GM04504 (cell line): ENCODE measurements at places on chromosomes 1 and 21.

- DNase-seq: no peak
These were observed 36.1 kb upstream of the PLPPR4 start for GRCh38 chr1:99228153-99228552.

DNA sequence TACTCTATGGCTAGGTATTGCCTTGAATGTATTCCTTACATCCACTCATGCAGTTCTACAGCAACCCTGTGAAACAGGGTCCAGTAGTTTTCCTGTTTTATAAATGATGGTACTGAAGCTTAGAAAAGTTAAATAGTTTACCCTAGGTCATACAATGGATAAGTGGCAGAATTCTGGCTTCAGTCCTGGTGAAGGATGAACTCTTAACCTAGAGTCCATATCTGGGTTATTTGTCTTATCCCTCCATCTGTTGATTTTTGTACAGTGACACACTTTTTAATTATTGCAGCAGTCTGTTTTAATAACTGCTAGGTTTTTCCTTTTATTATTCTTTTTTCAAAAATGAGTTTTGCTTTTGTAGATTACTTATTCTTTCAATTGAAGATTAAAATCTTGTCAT is 263.9 kb downstream of the DNM3 start:
- no peak for DNase-seq

GRCh38 chr1:170711682-170712081 is 47.8 kb downstream of the PRRX1 start:
- no peak for DNase-seq

DNA sequence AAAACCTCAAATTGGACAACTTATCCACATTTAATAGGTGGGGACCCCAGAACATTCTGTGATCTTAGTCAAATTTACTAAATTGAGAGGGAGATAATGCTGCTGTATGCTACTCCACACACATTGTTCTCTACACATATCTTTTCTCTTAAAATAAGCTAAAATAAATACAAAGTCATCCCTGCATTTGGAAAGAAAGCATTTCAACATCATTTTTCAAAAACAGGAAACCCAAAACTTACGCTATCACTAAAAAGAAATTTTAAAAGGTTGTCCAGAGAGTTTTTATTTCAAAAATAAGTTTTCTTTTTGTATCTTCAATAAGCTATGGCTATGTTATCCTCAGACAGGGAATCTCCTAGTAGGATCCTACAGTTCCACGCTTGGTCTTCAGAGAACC is 19.5 kb upstream of the OR6N2 start:
- DNase-seq: no peak

- peak; percentile 18 for DNase-seq
These were observed 171.9 kb upstream of the NR5A2 start for GRCh38 chr1:199855580-199855979.

DNA sequence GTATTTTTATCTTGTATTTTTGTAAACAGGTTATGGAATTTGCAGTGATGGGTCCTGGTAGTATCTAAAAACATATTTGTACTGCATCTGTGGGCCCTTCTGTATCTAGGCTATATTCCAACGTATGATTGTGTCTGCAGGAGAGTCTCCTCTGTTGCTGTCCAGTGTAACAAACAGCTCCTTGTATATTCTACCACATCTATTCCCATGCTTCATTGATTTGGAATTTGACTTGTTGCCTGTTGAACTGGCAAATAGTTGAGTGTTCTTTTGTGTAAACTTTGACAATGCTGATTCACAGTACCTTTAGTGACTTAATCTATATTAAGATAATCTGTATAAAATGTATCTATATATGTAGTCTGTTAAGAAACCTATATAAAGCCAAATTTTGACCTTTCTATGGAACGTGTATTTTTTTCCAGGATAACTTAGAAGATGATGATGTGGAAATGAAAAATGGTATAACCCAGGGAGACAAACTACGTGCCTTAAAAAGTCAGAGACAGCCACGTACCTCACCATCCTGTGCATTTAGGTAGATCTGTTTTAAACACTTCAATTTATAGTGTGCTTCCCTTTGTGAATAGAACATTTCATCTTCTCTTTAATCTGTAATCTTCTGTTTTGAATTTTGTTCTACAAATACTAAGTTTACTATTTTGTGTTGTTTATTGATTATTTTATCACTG is 43.4 kb upstream of the GPR88 start:
- no peak for DNase-seq

GRCh38 chr1:66388913-66389312 is 145.0 kb upstream of the SGIP1 start:
- no peak for DNase-seq

DNA sequence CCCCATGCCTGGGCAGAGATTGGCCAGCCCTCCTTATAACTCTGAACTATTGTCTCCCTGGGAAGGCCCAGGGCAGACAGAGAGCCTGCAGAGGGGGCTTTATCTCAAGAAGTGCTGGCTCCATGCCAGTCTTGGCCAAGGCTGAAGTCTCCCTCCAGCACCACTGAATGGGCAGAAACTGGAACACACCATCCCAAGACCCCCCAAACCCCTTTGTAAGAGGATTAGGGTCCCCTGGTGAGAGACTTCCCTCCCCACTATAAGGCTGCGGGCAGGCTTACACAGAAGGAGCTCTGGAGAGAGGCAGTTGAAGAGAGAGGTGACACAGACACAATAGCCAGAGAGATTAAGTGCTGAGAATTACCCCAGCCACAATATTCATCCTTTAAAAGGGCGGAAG is 97.2 kb downstream of the NAV1 start:
- no peak for DNase-seq

GRCh38 chr1:2137257-2138121 is 57.1 kb downstream of the FAAP20 start:
- no peak for DNase-seq

DNA sequence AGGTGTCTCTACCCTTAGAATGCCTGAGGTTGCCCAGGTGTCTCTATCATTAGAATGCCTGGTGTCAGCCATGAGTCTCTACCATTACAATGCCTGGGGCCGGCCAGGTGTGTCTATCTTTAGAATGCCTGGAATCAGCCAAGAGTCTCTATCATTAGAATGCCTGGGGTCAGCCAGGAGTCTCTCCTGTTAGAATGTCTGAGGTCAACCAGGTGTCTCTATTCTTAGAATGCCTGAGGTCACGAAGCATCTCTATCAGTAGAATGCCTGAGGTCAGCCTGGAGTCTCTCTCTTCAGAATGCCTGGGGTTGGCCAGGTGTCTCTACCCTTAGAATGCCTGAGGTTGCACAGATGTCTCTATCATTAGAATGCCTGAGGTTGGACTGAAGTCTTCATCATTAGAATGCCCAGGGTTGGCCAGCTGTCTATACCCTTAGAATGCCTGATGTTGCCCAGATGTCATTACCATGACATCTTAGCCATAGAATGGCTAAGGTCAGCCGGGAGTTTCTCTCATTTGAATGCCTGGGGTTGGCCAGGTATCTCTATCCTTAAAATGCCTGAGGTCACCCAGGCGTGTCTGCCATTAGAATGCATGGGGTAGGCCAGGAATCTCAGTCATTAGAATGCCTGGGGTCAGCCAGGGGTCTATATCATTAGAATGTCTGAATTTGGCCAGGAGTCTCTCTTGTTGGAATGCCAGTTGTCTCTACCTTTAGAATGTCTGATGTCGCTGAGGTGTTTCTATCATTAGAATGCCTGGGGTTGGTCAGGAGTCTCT is 44.0 kb downstream of the RNF187 start:
- DNase-seq: no peak

DNA sequence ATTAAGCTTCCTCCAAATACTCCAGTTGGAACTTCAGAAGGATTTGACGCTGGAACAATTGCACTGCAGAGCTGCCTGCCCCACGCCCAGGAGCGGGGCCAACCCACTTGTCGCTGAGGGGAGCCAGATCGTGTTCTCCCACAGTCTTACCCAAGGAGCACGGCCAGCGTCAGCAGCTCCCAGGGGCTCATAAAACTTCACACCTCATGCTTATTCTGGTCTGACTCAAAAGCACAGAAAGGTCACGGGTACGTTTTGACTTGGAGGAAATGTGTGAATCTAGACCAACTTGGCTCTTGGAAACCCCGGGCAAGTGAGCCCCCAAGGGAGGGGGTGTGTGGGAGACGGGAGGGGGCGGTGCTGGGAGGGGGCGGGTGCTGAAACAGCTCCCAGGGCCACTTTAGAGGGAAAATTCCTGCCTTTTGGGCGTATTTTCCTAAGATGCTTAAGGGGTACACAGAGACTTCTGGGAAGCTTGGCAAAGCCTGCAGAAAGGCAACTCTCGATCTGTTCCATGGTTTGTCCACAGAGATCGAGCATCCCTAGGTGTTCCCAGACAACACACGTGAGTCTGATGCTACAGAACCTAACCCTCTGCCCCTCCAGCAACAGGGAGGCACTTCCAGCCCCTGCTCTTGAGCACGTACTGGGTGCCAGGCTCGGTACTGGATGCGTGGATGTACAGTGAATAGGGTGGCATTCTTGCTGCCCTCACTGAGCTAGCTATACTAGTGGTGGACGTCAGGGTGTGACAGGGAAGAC is 98.9 kb downstream of the DHRS3 start:
- peak; percentile 81 for DNase-seq
